Epithelial cell of proximal tubule (primary cell): ENCODE measurements at places on chromosomes 1 and 21. TPM values are rescaled to one million over a fixed set of nuclear protein-coding genes. Genes with fewer than 3 reads are reported as not detected.

Gene RNF186
- total RNA-seq, result not detected in 2 replicates

GRCh38 chr1:26923711-26924110 lies 2.2 kb downstream of the NUDC start:
- no peak for DNase-seq

DNA sequence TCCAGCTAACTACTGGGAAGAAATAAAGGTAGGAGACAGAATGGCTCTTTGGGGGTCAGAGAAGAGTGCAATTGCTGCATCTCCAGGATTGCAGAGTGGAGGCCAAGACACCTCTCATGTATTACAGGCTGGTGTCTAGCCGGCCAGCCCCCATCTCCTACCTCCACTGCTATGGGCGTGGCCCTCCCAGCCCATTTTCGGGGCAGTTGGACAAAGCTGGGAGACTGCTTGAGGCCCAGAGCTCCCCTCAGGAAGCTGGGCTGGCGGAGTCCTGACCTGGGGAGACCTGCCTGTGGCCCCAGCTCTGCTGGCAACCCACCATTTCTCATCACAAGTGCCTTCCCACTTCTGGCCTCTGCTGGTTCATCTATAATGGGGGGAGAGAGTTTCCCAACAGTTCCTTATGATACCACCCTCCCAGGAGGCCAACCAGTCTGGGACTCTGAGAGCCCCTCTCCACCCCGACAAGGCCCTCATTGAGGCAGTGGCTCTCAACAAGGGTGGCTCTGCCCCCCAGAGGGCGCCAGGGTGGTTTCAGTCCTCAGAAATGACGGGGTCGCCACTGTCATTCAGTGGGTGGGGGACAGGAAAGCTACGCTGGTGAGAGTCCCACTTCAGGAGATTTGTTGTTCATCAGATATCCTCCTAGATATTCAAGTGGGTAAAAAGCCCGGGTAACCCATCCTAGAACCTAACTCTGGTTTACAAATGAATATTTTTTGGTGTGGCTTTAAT lies 11.5 kb downstream of the RAP1GAP start:
- DNase-seq, result no peak

Gene GOLT1A
- total RNA-seq, result 1.7 and 3.0 TPM in 2 replicates

DNA sequence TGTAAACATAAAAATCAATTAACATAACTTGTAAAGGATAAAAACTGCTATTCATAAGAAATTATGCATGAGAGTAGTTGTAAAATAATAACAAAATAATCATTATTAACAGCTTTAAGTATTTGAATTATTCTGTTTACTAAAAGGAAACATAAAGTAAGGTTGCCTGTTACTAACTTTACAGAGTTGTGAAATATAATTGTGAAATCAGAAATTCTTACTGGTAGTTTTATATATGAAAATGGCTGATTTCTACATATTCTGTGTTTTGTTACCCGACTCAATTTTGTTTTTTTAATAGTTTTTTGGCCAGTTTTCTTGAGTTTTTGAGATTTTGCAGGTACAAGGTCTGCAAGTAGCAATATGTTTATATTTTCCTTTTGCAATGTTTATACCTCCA lies 27.8 kb downstream of the FNBP1L start:
- DNase-seq, result no peak

DNA sequence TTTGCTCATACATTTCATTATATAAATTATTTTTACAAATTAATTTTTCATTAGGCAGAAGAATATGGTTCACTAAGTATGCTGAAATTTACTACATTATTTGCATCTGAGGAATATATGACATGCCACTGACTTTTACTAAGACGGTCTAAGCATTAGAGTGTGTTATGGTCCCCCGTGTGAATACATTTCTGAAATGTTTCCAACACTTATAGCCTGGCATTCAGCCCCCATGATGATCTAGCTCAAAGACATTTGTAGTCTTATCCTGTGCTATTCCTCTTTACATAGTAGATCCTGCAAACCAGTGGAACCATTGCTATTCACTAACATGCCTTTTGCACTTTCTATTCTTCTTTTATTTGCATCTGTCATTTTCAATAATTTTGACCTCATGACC lies 1878.0 kb downstream of the MRPL39 start:
- DNase-seq, result no peak

Gene SLC45A3
- total RNA-seq, result 6.5 and 9.1 TPM in 2 replicates

GRCh38 chr1:73564294-73564693 lies 633.7 kb downstream of the LRRIQ3 start:
- no peak for DNase-seq

Gene PRR9
- 0.72 TPM in 1 of 2 replicates, not detected in the other for total RNA-seq

Gene CCDC190
- not detected in 2 replicates for total RNA-seq

Gene CYP4A11
- not detected in 2 replicates for total RNA-seq

DNA sequence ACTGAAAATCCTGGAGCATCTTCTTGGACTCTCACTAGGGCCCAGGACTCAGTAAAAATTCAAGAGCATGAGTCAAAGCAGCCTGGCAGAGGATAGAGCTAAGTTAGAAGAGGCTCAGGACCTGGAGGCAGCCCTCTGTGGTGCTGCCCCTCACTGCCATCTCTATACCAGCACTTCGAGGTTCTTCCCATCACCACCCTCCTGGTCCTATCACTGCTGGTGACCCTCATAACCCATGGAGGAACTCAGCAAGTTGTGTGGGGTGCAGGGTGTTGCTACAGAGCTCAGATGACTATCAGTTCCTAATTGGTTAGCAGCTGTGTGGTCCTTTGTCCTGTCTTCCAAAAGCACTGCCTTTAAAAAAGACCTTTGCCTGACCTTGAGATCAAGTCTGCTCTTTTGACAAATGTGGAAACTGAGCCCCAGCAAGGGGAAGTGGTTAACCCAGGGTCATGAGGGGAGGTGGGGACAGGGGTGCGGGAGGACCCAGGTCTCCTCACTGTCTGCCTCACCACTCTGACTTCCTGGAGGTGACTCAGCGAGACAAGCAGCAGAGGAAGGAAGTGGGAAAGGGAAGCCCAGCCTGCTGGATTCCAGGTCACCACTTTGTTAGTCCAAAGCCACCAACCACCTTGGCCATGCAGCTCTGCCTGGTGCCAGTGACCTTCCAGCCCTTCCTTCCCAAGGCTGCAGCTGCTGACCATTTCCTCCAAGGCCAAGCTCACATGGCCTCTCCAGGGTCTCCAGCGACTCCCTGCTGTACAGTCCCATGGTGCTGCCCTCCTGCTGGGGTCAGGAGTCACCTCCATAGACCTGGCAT lies 199.4 kb upstream of the EDN2 start:
- DNase-seq, result no peak

GRCh38 chr1:212668477-212668876 lies 31.2 kb downstream of the BATF3 start:
- no peak for DNase-seq

DNA sequence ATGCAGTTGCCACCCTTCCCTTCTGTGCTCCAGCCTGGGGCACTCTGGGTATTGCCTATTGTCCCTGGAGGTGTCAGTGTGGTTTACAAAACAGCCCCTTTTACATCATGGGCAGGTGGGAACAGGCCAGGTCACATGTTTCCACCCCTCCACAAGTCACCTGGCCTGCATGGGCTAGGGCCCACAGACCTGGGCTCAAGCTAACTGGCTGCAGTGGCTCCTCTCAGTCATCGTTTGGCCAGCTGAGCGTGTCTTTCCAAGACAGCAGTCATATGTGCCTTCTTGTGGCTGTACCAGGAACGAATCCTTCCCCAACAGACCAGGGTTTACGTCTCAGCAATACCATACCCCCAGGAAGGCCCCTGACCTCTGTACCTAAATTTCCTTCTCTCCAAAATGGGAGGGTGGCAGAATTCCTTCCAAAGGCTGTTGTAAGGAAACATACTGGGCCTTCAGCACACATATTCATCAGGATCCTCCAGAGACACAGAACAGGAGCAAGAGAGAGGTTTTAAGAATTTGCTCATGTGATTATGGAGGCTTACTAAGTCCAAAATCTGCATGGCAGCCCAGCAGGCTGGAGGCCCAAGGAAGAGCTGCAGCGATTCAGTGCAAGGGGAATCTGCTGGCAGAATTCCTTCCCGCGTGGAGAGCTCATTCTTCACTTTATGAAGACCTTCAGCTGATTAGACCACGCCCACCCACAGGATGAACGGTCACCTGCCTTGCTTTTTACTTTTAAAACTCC lies 10.6 kb upstream of the TAS1R2 start:
- no peak for DNase-seq

DNA sequence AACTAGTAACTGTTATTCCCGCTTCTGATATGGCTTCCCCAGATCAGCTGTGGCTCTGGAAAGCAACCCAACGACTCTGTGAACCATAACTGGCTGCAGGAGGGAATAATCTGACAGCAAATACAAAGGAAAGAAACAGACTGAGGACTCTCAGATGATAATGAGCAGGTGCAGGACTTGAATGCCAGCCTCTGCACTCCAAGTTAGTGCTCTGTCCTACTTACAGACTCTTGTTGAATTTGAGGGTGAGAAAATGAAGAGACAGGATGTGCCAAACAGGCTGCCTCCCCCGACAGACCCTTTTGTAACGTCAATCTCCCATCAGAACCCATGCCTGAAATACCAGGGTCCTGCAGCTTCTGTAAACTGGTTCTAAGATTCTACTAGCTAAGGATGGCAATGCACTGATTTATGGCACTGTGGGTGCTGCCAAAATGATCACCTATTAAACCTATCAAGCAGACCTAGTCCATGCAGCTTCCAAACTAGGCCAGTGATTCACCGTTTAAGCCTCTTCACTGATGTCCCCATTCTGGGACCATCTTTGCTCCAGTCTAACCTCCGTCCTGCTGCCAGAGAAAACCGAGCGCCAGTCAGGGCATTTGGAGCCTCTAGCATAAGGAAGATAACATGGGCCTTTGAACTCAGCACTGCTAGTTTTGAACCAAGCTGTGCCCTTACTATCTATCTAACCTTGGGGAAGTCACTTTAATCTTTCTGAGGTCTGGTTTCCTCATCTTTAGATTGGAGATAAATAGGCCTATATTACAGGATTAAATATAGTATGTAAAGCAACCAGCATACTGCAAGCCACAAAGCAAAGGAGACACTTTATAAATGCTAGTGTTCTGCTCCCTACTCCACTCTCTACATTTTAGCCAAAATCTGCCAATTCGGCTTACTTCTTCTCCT lies 4.8 kb downstream of the MKNK1 start:
- DNase-seq, result no peak
